ENCODE measurements at places on chromosomes 4 and X.

DNA sequence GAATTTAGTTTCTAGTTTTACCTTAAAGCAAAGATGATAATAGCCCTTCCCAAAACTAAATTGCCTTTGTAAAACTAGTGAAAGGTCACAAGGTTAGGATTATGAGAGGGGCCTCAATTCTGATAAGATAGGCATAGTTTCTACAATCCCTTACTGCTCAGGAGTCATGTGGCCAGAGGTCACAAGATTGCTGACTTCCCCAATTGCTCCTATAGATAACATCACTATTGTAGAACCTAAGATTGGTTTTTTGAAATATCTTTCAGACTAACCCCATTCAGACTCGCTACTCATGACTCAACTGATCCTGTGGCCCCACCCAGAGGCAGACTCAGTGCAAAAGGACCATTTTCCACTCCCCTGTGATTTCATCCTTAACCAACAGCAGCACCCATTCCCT lies 70.3 kb downstream of the SCD5 start:
- no peak for DNase-seq

DNA sequence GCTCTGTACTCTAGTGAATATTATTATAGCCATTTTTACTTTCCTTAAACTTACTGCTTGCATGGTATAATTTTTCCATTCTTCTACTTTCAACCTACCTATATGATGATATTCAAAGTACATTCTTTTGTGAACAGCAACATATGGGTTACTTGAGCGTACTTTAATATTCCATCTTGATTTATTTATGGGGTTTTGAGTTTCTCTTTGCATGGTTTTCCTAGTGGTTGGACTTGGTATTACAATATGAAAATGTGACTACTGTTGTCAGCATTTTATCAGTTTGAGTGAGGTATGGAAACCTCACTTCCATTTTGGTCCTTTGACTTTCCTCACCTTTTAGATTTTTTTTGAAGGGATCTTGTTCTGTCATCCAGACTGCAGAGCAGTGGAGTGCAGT lies 35.9 kb downstream of the ADGRG4 start:
- no peak for DNase-seq

DNA sequence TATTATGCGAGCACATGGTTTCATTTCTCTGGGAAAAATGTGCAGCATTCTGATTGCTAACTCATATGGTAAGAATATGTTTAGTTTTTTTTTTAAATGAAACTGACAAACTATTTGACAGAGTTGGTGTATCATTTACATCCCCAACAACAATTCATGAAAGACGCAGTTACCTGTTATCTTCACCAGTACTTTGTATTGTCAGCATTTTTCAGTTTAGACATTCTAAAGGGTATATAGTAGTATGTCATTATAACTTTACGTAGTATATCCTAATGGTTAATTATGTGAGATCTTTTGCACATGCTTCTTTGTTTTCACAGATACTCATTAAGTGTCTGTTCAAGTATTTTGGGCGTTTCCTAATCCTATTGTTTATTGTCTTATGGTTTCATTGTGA lies 891.1 kb upstream of the AGA start:
- no peak for DNase-seq

GRCh38 chrX:24245202-24245601 lies 68.7 kb downstream of the SUPT20HL2 start:
- DNase-seq: no peak

Measured in activated CD8-positive, alpha-beta memory T cell treated with anti-CD3 and anti-CD28 coated beads for 48 hours (primary cell).